ENCODE measurements at places on chromosomes 4 and X.

DNA sequence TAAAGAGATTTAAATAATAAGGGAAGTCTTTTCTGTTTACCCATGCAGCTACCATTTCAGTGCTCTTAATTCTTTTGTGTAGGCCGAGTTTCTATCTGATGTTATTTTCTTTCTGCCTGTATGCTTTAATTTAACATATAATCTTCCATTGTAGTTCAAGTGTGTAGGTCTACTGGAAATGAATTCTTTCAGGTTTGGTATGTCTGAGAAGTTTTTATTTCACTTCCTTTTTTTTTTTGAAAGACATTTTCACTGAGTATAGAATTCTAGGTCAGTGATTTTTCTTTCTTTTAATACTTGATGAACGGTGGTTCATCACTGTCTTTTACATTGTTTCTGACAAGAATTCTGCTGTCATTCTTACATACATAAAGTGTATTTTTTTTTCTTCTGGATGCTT is 42.1 kb downstream of the VAMP7 start:
- DNase-seq = no peak

GRCh38 chr4:116899561-116899960 is 185.8 kb downstream of the TRAM1L1 start:
- DNase-seq = no peak

DNA sequence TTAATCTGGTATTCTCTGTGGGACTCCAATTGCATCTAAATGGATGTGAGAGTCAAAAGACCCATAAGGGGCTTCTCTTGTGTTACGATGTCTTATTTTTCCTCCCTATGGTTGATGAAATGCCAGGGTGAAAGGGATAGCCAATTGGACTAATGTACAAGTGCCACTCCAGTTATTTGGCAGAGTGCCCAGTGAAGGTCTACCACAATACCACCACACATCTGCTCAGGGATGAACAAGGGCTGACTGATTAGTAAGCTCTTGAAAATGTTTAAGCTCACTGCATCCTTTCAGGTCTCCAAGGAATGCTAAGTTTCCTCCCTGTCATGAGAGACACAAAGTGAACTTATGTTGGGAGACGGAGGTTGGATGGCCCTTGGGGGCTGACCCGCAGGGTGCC is 57.8 kb downstream of the HEPH start:
- DNase-seq = no peak

- no peak for DNase-seq
Measured at GRCh38 chr4:137660211-137660610, 127.9 kb upstream of the PCDH18 start.

DNA sequence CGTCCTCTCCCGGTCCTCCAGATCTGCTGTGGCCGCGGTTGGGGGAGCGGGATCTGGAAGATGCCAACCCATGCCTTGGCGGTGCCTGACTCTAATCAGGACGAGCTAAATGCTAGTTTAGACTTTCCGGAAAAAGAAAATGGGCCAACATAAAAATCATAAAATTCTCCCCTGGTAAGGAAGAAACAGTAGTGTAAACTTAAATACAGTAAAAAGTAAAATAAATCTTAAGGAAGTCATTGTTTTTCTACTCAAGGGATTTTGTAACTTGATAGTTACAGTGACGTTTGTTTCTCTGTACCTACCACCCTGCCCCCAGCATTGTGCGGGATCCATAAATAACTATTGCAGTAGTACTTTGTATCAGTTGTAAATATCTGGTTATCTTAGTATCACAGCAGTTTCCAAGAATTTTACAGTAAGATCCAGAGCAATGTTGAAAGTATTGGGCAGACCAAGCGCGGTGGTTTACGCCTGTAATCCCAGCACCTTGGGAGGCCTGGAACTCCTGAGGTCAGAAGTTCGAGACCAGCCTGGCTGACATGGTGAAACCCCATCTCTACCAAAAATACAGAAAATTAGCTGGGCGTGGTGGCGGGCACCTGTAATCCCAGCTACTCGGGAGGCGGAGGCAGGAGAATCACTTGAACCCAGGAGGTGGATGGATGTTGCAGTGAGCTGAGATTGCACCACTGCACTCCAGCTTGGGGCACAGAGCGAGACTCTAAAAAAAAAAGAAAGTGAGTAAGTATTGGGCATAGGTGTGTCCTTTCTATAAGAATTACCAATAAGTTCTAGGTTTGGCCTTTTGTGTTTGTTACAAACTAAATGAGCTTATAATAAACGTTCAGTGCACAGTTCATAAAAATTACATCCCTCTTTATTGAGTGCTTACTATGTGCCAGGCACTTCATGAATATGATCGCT is 1.0 kb upstream of the PLA2G12A start:
- no peak for DNase-seq

DNA sequence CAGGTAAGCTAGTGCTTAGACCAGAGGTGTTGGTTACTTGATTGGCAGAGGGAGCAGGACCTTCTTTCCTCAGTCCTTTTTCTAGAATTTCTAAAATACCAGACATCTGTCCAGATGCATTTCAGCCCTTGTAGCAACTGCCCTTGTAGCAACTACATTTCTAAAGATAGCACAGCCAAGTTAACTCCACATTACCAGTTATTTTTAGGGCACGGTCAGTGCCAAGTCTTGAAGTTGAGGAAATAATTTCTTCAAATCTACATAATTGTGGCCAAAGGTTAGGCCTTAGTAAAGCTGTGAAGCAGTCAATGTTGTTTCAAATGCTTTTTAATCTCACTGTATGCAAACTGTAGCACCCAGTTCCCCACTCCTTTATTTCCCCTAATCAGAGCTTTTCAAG is 62.9 kb downstream of the MID1IP1 start:
- DNase-seq = no peak

DNA sequence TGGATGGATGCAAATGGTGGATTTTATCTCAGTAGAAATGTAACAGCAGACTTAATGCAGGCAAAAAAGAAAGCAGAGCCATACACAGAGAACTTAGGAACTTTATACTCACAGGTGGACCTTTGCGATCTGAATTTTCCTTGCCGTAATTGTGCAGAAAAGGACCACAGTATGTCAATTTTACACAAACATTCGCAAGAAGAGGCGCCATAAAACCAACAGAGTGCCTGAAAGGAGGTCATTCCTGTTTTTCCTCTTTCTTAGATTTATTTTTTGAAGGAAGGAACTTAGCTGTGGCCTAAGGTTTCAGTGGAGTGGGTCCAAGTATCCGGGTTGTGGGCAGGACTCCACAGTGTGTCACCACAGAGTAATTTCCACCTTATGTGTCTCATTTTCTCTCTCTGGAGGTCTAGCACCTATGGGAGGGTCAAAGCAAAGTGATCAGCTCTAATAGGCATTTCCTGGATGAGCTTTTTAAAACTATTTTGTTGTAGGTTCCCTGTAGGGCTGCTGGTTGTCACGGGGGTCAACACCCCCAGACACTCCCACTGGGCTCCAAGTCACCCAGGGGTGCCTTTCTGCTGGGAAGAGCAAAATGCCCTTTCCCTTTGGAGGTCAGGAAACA is 24.7 kb upstream of the PBDC1 start:
- DNase-seq = no peak

DNA sequence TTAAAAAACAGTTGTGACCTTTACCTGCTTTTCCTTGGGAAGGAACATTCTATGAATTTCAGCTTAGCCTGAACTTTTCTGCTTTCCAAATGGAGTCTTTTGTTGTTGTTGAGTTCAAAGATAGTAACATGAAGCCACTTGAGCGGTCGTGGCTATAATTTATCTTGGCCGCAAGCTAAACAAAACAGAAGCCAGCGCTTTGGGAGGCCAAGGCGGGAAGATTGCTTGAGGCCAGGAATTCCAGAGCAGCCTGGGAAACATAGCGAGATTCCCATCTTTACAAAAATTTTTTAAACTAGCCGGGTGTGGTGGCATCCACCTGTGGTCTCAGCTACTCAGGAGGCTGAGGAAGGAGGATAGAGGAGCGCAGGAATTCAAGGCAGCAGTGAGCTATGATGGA is 29.9 kb downstream of the TKTL1 start:
- no peak for DNase-seq

- no peak for DNase-seq
Measured at GRCh38 chrX:142854970-142855369, 170.8 kb upstream of the SPANXN4 start.

DNA sequence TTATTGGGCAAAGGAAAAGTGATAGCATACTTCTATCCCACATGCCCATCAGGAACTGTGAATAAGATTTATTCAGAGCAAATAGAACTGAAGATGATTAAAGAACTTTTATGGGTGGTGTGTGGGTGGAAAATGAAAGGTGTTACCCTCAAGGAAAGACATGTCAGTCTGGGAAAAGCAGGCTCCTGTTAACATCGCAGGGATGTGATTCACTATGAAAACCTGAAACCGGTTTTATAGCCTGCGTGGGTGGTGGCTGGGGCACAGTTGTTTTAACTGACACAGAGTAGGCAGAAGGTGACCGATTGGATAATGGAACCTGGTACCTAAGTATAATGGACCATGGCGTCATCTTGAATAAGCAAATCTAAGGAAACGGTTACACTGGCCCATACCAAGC is 61.3 kb upstream of the CASK start:
- no peak for DNase-seq

- DNase-seq = no peak
Measured at GRCh38 chr4:16480011-16480410, 253.7 kb upstream of the TAPT1 start.

DNA sequence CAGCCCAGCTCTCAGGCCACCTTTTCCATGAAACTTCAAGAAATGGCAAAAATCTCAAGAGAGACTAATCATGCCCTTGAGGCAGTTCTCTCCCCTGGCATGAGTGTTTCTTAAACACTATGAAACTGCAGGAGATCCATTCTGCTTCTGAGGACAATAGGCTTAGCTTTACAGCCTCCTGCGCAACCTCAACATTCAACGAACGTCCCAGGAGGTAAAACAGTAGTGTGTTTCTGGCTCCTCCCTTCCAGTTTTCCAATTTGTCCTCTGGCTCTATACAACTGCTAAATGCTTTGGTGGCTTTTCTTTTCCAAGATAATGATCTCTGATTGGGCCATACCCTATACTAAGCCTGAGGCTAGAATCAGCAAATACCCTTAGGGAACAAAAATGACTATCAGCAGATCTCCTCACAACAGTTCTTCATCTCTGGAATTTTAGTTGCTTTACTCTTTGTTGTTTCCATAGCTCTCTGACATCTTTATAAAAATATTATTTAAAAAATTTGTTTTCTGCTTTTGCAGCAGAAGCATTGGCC is 87.0 kb upstream of the FAT1 start:
- DNase-seq = no peak

DNA sequence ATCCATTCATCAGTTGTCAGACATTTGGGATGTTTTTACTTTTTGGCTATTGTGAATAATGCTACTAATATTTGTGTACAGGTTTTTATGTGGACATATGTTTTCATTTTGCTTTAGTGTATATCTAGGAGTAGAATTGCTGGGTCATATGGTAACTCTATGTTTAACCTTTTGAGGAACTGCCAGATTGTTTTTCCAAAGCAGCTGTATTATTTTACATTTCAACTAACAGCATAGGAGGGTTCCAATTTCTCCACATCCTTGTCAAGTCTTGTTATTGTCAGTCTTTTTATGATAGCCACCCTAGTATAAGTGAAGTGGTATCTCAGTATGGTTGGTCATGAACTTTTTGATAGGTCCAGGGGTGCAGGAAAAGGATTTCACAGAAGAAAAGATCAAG is 114.5 kb upstream of the FAM9C start:
- no peak for DNase-seq

- DNase-seq = no peak
Measured at GRCh38 chr4:65951177-65951576, 280.9 kb upstream of the EPHA5 start.

DNA sequence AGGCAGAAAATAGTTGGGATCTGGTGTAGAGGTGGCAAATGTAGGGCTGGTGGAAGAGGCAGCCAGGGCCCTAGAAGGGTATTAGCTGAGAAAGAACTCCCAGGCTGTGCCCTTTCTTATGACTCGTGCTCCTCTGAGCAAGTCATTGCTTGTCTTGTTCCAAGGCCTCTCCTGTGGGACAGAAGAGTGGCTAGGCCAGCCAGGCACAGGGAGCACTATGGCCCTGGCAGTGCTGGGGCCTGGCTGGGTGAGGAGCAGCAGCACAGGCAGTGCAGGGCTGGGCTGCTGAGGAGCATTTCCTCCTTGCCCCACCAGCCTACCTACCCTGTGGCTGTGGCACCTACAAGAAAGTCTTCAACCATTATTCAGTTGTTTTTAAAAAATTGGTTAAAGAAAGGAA is 298.5 kb upstream of the NR3C2 start:
- DNase-seq = no peak

DNA sequence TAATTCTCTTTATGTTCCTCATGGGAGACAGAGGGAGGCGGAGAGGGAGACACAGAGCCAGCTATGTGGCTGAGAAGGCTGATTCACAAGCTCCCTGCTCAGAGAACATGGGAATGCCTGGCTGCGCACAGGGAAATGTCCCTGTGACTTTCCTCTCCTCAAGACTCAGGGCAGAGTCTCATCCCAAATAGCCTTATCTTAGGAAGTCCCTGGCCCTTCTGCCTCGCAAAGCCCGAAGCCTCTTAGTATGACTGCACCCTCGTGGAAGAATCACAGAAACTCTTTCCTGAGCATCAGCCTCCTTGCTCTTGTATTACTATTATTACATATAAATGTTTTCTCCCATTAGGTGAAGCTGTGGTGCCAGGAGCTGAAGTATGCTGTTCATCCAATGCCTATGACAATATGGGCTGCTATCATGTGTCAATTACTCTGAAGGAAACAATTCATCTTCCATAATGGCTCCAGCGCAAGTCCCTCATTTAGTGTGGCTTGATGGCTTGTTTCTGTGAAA is 230.5 kb downstream of the MGST2 start:
- no peak for DNase-seq

- DNase-seq = no peak
Measured at GRCh38 chr4:94798808-94799207, 41.1 kb downstream of the BMPR1B start.

DNA sequence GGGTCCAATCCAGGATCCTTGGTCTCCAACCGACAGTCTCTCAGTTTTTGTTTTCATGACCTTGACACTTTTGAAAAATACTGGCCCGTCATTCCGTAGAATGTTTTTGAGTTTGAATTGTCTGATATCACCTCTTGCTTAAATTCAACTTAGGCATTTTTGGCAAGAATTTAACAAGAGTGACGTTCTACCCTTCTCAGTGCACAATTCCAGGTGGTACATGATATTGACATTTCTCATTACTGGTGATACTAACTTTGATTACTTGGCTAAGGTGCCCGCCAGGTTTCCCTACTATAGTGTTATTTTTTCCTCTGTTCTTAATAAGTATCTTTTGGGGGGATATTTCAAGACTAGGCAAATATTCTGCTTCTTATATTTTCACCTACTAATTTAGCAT is 215.1 kb downstream of the NR3C2 start:
- DNase-seq = no peak

DNA sequence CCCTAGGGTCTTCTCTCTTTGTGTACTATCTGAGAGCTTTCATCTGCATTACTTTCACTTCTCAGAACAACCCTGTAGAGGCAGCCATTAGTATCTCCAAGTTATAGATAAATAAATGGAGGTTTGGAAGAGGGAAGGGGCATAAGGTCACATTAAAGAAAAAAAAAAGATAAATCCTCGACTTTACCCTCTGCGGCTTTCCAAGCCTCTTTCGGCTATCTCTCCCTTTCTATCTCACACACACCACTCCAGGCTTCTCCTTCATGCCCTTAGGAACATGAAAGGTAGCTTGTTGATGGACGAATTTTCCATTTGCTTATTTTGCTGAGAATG is 660 bp upstream of the ARHGEF9 start:
- DNase-seq = no peak

- DNase-seq = no peak
Measured at GRCh38 chr4:170691168-170691567, 601.4 kb upstream of the AADAT start.

GRCh38 chrX:21766101-21766500 is 8.2 kb upstream of the SMPX start:
- DNase-seq = no peak

GRCh38 chr4:185437809-185438208 is 12.0 kb upstream of the UFSP2 start:
- DNase-seq = no peak

Data from AG09319 (cell line).